ENCODE measurements at places on chromosomes 4 and X.

- no peak for DNase-seq
Observed at GRCh38 chrX:30673884-30674598, 20.8 kb downstream of the GK start.

DNA sequence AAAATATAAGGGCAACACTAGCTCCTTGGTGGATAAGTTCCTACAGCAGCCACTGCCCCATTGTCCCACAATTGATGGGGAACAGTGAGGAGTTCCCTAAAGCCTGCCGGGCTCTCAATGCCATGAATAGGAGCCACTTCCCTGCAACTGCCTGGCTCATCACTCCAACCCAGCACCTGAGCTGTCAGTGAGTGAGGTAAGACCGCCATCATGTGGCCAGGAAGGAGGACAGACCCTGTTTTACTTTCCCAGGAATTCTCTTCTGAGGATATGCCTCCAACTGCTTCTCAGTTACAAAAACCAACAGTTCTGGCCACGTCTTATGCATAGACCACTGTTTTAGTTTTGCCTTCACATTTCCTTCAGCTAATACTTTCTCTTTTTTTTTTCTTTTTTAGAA, 45.5 kb downstream of the SRPX start:
- DNase-seq, result no peak

DNA sequence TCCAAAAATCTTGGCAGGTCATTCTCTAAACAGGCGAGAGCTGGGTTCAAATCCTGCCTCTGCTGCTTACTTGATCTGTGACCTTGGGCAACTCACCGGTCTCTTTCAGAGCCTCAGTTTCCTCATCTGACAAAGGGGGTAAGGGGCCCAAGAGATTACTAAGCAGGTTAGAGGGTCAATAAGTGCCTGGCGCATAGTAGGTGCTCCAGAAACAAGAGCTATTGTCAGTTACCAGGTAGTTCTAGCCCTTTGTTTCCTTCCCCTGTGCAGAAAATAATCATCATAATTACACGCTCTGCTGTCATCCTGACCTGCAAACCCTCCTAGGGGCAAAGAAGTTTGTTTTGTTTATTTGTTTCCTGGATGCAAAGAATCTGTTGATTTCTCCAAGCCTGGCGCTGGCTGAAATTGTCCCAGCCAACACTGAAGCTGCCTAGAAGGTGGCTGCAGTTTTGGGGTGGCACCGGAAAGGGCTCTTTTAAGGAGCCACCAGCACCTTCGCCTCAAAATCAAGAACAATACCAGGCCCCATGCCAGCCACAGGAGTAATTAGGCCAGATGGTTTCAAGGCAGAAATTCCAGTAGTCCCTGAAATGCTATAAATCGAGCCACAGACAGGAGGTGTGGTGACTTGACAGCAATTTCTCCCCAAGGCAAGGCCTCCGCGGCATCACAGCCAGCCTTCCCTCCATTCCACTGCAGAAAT, 10.2 kb upstream of the KIAA0232 start:
- no peak for DNase-seq

- DNase-seq, result no peak
Observed at GRCh38 chrX:35150642-35151239, 208.1 kb downstream of the FAM47B start.

DNA sequence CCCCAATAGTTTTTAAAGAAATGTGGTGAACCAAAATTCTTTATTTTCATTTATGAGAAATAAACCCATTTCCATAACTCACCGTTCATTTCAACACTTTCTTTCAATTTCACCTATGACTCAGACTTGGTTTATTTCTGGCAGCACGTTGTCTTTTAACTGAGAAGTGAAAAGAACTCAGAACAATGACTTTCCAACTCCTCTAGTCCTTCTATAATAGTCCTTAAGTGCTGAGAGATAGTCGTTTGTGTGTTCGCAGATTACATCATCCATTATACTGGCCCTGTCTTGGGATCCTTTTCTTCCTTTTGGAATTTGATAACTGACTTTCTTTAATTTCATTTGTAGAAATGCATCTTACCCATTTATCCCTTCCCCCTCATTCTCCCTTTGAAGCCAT, 113.6 kb downstream of the GLUD2 start:
- DNase-seq, result no peak

GRCh38 chr4:39648827-39649558, 10.3 kb upstream of the SMIM14 start:
- DNase-seq, result no peak

- DNase-seq, result no peak
Observed at GRCh38 chr4:14924076-14924811, 78.0 kb upstream of the CPEB2 start.

- no peak for DNase-seq
Observed at GRCh38 chrX:125628435-125628834, 308.8 kb downstream of the TEX13C start.

GRCh38 chr4:158758142-158758541, 10.7 kb upstream of the FNIP2 start:
- no peak for DNase-seq

DNA sequence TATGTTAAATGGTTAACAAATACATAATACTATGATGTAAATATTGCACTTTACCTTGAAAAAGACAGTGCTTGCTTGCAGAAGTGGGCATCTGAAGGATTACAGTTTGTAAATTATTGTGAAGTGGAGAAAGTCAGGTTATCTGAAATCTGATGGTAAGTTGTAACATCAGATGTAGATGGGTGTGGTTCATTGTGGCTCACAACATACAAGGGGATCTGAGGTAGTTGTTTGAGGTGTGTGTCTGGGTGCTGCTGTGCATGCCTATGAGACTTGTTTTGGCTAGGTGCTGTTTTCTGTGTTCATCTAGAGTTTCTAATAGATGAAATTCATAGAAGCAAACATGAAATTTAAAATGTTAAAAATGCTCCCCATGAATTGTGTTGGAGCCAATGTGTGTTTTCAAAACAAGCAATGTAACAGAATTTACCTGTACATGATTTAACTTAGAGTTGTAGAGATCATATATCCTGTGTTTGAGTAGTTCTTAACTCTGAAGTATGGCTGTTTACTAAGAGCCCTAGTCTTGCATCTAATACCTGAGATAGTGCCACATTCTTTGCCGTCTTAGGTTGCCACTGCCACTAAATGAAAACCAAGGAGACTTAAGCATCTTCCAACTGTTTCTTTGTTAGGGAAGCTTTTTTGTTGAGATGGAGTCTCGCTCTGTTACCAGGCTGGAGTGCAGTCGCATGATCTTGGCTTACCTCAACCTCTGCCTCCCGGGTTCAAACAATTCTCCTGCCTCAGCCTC, 11.9 kb upstream of the NDUFC1 start:
- DNase-seq, result peak; percentile 46

GRCh38 chr4:78652282-78652876, 100.8 kb downstream of the ANXA3 start:
- DNase-seq, result no peak

- DNase-seq, result no peak
Observed at GRCh38 chr4:57424232-57424897, 314.2 kb upstream of the IGFBP7 start.

DNA sequence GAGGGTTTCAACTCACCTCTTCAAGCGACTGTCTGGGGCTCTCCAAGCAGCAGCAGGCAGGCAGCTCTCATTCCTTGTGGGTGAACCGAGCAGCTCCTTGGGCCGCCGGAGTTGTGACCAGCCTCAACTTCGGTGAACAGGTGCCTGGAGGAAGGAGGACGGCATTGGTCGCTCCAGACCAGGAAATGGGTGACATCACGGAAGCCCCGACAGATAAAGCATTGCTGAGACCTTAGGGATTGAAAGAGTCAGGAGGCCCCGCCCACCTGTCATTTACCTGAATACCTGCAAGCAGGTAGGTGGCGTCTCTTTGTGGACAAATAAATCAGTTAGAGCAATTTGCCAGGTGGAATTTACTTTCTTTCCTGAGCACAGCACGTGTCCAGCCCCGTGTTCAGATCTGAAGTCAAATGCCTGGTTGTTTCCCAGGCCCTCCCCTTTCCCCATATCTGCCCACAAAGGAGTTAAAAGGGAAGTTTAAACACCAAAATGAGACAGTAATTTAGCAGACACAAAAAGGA, at the start of gene LNX1:
TSS of gene LNX1 (minus strand) at position 115 of the 521 bp plus-strand sequence. CDS start 17,484 bp downstream, outside the sequence.
- no peak for DNase-seq

GRCh38 chr4:66972087-66972486, 573.2 kb downstream of the CENPC start:
- no peak for DNase-seq

DNA sequence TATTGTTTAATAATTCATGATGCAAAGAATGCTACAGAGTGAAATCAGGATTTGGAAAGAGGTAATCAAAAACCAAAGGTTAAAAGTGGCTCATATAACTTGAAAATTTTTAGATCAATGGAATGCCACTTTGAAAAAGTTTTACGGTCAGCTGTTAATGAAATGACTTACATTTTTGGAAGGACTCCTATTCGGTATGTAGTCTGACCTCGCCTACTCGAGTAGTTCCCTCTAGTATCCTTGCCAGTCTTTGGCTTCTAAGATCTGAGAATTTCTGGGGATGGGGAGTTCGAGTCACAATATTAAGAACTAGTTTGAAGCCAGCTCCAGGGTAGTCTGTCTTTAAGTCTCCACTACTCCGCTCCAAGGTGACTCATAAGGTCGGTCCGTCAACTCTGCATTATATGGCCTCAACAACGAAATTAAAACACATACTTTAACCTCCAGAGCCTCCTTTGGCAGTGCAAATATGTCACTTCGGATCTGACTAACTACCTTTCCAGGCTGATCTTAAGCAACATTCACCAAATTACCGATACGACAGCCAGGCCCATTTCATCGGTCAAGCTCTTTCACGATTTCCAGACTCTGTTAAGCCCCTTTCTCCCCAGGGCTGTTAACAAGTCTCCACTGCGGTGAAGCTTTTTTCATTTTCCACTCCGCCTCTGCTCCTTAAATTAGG, 733 bp upstream of the NAA15 start:
- DNase-seq, result peak; percentile 28

DNA sequence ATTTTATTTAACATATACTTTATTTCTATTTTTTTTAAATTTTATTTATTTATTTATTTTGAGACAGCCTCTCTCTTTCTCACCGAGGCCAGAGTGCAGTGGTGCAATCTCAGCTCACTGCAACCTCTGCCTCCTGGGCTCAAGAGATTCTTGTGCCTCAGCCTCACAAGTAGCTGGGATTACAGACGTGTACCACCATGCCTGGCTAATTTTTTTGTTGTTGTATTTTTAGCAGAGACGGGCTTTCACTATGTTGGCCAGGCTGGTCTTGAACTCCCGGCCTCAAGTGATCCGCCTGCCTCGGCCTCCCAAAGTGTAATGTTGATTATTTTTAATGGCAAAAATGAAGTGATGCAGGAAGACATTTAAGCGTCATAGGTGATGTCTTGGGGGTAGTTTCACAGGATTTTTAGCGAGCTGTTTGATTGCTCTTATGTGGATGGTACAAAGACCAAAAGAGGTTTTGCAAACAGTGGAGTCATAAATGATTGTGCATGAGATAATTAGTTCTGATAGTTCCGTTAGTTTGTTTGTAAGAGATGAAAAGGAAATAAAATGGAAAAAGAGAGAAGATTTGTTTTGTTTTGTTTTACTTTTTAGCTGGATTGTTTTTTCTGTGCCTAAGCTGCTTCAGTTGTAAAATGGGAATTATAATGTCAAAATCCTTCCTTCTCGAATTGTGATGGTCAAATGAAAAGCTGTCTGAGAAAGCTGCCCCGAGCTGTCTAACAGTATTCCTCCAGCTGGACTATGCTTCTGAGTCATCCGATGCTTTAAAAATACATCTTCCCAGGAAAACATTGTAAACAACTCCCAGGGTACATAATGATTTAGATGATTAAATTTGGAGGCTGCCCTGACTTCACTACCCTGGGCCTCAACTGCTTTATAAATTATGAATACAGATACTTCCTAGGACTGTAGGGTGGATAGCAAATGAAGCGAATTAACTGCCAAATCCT, 14.7 kb downstream of the RHOH start:
- peak; percentile 35 for DNase-seq

DNA sequence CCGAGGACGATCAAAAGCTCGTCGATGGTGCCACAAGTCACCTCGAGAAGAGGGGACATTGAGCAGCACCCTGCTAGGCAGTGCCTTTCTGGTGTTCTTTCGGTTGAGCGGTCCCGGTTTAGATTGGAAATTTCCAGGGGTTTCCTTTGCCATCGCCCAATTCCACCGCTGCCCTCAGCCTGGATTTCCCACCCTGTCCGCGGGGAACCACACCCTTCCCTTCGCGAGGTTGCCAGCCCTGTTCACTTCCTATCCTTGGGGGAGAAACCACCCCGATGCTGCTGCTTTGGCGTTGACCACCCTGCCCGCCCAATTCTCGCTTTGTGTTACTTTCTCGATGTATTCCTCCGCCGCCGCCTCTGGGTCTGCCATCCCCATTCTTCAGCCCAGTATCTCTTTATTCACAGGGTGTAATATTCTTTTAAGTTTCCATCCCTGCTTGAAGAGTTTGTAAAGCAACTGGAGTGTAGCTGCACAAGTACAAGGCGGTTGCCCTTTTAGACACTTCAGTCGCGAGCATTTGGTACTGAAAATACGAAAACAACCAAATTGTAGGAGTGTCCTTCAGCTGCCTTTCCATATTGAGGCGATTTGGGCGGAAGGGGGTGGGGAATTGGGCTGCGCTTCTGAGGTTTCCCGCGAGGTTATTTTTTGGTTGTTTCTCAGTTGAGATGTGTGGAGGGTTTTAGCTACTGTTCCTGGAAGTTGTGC, 1.1 kb downstream of the OGT start:
- peak; percentile 70 for DNase-seq

GRCh38 chrX:31215277-31215815, 143.5 kb upstream of the FTHL17 start:
- DNase-seq, result no peak

GRCh38 chrX:136147315-136147901, at the start of gene FHL1:
Gene FHL1 (plus strand): TSS chrX:136147533.
- peak; percentile 71 for DNase-seq

DNA sequence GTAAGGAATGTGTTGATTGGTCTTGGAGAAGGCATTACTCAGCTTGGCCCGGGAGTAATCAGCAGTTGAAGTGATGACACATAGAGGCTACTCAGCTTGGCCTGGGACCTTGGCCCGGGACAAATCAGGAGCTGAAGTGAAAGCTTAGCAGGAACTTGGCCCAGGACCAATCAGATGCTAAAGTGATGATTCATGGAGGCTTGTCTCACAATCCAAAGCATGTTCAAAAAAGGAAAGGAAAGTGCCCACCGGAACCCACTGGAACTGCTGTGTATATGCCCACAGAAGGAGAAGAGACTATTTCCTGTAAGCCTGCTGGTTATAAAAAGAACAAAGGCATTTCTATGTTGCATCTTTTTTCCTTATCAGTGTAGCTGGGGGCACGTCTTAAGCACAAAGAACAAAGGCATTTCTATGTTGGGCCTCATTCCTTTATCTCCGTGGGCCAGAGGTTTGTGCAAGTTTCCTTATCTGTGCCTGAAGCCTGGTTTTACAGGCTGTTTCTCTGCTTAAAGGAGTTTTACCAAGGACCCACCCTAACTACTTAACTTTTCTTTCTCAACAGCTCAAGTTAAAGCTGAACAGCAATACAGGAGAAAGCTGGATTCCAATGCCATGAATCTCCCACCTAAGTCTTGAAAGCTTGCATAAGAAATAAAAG, 1176.7 kb downstream of the NLGN4X start:
- no peak for DNase-seq

DNA sequence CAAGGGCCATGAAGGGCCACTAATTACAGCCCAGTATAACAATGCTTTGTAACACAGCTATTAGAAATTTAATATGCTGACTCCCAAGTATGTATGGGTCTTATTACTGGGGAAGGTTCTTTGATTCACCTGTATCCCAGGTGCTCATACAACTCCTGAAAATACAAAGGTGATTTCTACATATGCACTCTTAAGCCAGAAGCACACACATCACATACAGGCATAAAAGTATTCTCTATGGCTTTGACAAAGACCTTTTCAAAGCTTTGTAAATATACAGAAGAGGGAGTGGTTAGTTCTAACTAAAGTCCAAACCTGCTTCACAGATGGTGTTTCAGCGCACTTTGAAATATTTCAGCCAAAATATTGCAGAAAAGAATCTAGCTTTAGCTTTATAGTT, 191.5 kb downstream of the SNCA start:
- no peak for DNase-seq
